BJ (cell line): ENCODE measurements at places on chromosomes 13 and 19.
A peak's percentile ranks its signal among the peaks of the same experiment; 100 is the strongest.

- no peak for DNase-seq
Measured at GRCh38 chr13:40533072-40533471, 133.4 kb downstream of the FOXO1 start.

- DNase-seq, result no peak
Measured at GRCh38 chr13:67827992-67828391, 597.9 kb upstream of the PCDH9 start.

GRCh38 chr13:114208134-114208533 is 26.6 kb upstream of the CDC16 start:
- no peak for DNase-seq

DNA sequence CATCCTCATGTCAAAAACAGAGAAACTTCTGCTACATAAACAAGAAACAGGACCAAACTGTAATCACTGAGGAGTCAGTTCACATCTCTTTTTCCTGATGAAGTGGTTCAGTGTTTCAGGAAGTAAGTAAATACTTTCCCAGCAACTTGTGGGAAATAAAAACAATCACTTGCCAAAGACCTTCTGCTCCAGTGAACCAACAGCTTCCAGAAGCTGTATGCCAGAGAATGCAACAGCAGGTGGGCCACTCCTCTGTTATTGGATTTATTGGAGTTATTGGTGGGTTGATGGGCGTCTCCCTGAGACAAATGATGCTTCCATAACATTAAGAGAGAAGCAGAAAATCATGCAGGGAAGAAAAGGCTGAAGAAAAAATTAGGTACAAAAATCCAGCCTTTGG is 9.9 kb downstream of the SLC6A16 start:
- DNase-seq, result no peak

DNA sequence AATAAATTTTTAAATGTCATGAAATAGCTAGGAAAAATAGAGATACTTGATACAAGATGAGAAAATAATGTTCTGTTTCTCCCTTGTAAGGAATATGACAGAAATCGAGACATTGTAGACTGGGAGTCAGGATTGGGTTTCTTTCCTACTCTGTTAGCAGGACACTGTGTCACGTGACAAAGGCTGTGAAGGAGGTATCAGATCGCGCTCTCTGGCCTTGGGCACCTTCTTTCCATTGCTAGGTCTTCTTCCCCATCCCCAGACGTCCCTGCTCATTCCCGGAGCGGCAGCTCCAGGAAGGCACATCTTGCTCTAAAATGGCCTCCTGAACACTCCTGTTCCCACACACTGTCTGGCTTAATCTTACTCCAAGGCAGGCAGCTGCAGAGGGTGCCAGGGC is 133.4 kb downstream of the TM9SF2 start:
- DNase-seq, result no peak

GRCh38 chr19:19805480-19805879 is 16.1 kb downstream of the ZNF506 start:
- no peak for DNase-seq

DNA sequence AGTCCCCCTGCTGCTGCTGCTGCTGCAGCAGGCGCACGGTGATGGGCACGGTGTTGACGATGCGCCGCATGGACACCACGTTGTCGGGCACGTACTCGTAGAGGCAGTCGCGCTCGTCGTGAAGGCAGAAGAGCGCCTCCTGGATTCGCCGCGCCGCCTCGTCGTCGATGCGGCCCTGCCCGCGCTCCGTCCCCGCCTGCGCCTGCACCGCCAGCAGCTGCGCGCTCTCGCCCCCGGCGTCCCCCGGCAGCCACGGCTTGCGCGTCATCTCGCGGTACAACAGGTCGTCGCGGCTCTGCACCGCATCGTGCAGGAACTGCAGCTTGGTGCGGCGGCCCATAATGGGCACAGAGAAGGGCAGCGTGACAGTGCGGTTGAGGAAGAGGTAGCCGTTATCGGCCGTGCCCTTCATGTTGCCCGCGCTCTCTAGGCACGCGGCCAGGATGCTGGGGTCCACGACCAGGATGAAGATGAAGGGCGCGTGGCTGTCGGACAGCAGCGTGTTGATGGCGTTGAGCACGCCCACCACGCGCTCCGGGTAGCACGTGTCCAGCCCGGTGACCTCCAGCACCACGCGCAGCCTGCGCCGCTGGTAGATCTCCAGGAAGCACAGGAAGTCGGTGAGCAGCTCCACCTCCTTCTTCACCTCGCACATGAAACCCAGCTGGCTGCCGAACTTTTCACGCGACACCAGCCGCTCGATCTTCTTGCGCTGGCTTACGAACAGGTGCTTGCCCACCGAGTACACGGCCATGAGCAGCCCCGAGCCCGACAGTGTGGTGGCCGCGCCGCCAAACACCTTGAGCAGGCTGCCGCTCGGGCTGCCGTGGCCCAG is 8.1 kb downstream of the NKPD1 start:
- DNase-seq, result no peak

DNA sequence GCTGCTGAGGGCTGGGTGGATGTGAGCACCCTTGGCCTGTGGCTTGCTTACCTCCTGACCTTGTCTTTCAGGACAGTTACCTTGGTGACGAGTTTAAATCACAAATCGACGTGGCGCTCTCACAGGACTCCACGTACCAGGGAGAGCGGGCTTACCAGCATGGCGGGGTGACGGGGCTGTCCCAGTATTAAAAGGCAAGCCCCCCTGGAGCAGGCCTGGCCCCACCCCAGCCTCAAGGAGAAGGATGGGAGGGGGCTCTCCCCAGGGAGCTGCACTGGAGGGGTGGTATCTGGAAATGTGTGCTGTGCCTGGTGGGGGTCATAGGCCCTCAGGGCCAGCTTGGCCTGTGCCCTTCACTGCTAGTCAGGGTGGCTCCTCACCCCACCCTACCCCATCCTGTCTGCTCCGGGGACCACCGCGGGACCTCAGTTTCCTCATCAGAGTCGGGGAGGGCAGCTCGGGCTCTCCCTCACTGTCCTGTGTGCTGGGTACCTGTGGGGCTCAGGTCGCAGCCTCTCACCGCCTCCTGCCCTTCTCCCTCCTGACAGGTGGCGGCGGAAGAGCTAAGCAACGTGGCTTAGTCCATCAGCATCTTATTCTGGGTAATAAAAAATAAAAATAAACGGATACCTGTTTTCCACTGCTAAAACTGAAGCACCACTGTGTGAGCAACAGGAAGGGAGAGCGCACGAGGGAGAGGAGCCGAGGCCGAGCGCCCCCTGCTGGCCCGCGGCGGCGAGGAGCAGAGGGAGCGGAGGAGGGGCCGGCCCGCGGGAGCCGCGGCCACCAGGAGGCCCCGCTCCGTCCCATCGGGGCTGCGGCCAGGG is 29.8 kb downstream of the CERS1 start:
- DNase-seq, result no peak

GRCh38 chr19:1481893-1482360 is 2.9 kb upstream of the C19orf25 start:
- no peak for DNase-seq

GRCh38 chr13:38758277-38758676 is 71.4 kb downstream of the FREM2 start:
- DNase-seq, result no peak

GRCh38 chr13:77878190-77878589 is 40.4 kb downstream of the EDNRB start:
- no peak for DNase-seq

- no peak for DNase-seq
Measured at GRCh38 chr13:40527914-40528313, 138.5 kb downstream of the FOXO1 start.

DNA sequence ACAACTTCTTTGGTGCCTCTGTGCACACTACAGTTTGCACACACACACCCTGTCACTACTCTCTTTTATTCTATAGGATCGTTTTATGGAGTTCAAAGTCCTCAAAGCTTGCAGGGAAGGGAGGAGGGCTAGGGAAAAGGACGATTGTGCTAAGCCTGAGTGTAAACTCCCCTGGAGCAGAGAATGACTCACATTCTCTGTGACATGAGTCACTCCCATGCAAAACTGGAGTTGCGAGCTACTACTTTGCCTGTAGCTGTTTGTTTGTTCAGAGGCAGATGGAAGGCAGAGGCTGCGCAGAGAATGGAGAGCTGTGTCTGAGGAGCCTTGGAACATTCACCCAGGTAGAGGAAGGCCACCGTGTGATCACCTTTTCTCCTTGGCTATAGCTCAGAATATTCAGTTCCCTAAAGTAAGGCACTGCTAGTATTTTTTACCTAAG is 80.5 kb upstream of the MBNL2 start:
- no peak for DNase-seq

DNA sequence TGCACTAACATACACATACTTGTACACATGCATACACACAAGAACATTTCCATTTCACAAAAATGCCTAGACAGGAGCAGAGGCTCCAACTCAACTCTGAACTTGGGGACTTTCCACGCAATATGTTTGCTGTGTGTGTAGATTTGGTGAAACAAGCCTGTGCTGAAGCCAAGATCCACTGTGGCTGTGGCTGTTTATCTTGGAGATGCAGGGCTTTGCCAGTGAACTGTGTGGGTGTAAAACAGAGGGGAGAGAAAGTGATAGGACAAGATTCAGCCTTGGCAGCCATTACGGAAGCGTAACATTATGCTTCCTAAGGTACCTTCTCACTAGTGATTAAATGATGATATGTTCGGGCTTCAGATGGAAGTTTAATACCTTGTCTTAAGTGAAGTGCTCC is 73.2 kb upstream of the MBNL2 start:
- DNase-seq, result no peak

GRCh38 chr13:71408416-71408815 is 458.6 kb downstream of the DACH1 start:
- no peak for DNase-seq

DNA sequence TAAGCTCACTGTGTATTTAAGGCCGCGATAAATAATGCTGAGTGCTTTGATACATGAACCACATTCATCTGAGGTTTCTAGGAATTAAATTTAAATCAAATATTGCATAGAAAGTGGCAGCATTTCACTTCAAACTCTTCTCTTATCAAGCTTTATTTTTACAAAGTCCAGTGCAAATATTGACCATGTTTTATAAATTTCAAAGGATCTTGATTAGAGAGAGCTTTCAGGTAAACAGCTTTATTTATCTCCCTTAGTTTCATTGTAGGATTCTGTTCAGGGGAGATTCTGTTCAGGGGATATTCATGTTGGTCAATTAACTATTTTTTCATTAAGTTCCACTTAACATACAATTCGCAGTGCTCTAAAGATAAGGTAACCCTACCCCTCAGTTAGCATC is 249.7 kb upstream of the IRS2 start:
- no peak for DNase-seq

DNA sequence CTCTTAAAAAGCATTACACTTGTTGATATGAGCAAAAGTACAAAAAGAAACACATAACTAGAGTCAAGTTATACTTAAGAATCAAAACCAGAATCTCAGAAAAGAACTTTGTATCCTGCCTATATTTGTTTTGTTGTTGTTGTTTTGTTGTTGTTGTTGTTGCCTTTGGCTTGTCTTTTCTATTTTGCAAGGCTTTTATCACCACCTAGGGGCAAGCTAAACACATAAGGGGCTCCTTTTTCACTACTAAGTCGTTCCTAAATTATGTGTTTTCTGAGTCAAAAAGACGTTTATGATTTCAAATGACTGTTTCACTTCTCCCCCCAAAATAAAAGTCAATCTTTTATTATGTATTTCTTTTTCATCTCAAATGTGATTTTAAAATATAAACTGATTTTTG is 250.2 kb downstream of the RBM26 start:
- no peak for DNase-seq

- no peak for DNase-seq
Measured at GRCh38 chr19:31436121-31436776, 87.0 kb upstream of the TSHZ3 start.

GRCh38 chr13:103188713-103189326 is 122.6 kb upstream of the SLC10A2 start:
- DNase-seq, result no peak

- DNase-seq, result no peak
Measured at GRCh38 chr19:6069268-6069791, 41.0 kb downstream of the RFX2 start.

- DNase-seq, result no peak
Measured at GRCh38 chr19:17564781-17565180, 9.3 kb downstream of the COLGALT1 start.

- no peak for DNase-seq
Measured at GRCh38 chr13:110834572-110834971, 80.3 kb downstream of the ANKRD10 start.

- DNase-seq, result peak; percentile 83
Measured at GRCh38 chr19:20776083-20777076, at the start of gene ZNF66. ZNF66 (plus strand) TSS chr19:20776304; CDS start chr19:20776448, 144 bp downstream.

GRCh38 chr19:55368701-55369563 is 1.3 kb downstream of the IL11 start:
- no peak for DNase-seq

GRCh38 chr13:46964789-46965527 is 68.1 kb upstream of the HTR2A start:
- peak; percentile 32 for DNase-seq

DNA sequence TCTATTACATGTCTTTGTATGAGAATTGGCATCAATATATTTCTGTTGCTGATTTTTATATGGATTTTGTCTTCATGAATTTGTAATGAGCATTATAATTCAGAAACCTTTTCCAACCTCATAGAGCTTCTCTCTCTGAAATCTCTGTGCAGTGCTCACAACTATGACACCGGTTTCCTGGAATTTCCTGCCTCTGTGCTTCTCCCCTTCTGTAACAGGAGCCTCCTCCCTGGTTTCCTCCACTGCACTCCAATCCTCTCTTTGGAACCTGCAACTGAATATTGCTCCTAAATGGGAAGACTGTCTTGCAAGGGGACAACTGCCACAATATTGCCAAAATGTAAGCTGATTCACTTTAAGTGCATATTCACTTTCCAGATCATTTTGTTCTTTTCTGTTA is 1147.9 kb downstream of the UQCRFS1 start:
- DNase-seq, result no peak

DNA sequence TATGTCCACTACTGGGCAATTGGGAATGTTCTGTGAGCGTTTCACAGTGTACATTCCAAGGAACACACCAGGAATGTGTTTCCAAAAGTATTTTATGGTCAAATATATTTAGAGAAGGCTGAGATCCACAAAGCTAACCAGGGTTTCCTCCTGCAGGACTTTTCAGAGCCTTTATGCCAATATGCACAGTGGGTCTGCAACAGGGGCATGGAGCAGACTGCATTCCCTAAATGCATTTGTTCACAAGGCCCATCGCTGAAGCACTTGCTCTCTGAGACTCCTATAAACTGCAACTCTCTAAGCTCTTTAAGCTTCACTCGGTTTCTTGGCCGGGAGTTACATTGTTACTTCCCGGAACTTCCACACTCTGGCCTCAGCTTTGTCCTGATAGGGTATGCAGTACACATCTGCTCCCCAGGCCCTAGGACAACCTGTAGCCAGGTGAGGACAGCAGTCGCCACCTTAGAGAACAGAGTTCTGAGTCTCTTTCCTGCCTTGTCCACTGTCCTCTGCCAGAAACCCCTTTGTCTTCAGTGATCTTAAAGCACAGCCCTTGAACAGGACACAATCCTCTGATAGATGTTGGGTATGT is 33.5 kb downstream of the FBN3 start:
- no peak for DNase-seq

- DNase-seq, result no peak
Measured at GRCh38 chr13:102484329-102484728, 82.5 kb upstream of the FGF14 start.

DNA sequence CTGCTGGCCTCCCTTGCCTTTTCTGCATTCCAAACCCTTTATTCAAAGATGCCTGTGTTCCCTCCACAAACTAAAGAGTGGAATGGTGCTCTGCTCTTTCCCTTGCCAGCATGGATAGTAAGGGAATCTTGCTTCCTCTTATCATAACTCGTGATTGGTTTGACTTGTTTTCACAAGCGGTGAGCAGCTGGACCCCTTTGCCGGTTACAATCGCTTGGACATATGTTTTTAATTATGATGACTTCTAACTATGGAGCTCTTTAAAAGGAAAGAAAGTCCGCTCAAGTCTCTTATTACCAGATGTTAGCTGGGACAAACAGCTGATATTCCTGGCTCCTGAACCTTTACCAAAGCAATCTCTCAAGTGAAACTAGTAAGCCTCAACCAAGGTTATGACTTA is 1094.7 kb downstream of the UQCRFS1 start:
- no peak for DNase-seq
